ENCODE measurements at places on chromosomes 4 and X.

DNA sequence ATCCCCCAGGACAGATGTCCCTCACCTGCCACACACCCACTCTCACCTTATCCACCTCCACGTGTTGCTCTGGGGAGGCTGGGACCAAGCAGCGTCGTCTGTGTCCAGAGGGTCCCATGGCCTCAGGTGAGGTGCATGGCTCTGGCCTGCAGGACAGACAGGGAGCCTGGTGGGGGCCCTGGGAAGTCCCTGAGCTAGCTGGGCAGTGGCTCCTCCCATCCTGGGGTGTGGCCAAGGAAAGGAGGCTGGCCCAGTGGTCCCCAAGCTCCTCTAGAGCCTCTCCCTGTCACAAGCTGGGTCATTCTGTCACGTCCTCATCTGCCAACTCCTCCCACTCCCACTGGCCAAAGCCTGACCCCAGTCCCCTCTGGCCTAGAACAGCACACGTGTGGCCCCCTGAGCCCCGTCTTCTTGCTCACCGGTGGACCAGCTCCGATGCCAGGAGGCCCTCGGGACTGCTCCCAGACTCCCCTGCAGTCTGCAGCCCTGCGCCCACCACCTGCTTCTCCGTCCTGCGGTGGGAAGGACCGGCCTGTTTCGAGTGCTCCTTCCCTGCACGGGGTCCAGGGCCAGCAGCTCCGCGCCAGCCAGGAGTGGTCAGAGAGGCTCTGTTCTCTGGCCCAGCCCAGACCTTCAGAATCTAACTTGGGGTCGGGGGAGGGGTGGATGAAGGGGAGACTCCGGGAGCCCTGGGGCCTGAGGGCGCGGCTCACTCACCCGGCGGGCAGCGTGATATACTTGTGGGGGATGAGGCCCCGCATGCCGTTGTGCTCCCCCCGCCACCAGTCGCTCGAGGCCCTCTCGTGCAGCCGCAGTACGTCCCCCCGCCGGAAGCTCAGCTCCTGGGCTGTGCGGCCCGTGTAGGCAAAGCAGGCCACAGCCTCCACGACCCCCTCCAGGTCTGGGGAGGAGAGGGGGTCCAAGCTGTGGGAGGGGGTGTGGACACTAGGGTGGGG, 4.8 kb downstream of the AVPR2 start:
- no peak for DNase-seq

- DNase-seq, result no peak
Observed at GRCh38 chrX:79100791-79101484, 43.5 kb upstream of the GPR174 start.

DNA sequence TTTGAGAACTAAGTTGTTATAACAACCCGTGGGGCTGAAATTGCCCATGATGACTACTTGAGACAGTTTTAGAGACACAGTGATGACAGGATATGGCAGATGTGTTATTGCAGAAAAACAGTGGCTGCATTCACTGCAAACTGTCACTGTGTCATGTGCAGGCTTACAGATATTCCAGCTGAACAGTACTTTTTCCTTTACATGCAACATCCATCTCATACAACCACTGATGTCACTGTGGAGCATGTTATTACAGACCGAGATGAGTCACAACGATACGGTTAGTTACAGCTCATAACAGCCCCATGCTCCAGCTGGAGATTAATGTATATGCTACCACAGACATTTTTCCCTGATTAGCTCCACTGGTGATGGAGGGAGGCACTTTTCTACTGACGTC, 207.4 kb downstream of the TMA16 start:
- no peak for DNase-seq

- no peak for DNase-seq
Observed at GRCh38 chr4:95231681-95232080, 317.1 kb downstream of the UNC5C start.

DNA sequence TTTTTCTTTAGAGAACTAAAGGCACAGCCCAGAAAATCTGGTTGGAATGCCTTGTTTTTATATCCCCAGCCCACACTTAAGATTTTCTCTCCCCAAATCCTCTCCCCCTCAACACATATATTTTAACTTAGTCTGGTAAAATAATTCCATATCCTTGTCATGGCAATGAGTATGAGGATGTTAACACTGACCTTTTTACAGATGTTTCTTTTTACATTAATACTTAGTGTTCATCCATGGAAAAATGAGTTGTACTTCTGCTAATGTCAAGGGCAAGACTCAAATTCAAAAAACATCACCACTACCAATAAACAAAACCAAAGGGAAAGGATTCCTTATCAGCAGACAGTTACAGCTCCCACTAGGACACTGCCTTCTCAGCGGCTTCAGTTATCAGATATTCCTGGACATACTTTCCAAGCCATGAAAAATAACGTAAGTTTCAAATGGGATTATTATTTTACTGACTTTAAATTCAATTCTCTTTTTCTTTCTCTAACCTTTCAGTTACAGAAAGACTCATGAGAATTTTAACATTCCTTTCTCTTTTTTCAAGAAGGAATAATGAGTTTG, 83.3 kb downstream of the RASL11B start:
- no peak for DNase-seq

DNA sequence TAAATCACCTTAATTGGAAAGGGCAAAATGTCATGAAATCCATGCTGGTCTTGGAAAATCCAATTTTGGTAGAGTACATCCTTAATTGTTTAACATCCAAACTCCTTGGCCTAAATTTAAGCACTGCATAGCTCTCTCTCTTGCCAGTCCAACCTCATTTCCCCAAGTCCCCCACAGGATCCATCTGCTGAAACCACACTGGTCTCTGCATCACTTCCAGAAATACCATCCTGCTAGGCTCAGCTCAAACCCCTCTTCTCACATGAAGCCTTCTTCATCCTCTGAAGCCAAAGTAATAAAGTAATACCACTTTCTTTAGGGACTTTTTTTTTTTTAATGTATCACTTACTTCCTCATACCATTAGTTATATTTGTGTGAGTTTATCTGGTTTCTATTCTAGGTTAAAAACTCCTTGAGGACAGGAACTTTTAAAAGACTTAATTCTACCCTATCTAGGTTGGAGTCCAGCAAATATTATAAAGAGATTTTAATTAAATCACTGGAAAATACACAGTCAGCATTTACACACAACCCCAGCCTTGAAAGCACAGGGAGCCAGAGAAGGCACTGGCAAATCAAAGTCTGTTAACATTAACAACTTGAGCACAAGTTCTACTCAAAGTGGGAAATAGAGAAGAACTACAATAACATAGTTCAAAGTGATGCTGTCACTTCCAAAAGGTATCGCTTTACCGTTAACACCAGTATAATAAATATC, 16.7 kb upstream of the KLF3 start:
- DNase-seq, result no peak

GRCh38 chrX:150268839-150269355, 94.2 kb upstream of the MAMLD1 start:
- DNase-seq, result no peak

DNA sequence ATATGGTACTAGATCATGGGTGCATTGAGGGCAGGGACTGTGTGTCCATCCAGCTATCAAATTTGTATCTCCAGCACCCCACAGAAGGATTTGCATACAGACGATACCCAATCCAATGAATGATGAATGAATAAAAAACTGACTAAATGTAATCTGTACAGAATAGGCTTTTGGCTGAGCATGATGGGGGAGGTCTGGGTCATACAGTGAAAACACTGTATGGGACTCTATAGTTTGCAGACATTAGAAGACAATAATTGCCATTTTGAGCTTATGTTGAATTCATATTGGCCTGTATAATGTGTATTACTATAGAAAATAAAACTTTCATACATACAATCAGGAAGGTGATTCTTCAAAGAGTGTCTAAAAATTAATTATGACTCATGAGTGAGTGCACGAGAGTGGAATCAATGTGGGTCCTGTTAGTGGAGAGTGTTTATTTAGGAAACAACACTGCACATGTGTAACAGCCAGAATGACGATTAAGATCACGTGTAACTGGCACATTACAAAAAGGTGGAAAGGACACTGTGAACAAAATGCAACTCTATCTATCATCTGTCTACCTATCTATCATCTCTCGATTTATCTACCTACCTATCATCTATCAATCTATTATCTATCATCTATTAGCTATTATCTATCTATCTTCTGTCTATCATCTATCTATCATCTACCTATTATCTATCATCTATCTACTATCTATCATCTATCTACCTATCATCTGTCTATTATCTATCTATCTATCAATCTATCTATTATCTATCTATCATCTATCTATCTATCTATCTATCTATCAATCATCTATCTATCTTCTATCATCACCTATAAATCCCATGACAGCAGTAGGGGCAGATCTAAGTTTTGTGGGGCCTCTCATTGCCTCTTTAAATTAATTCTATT, 201.3 kb downstream of the PTTG2 start:
- no peak for DNase-seq

- no peak for DNase-seq
Observed at GRCh38 chr4:40576651-40577480, 52.8 kb downstream of the RBM47 start.

GRCh38 chr4:62627671-62628070, 1427.5 kb downstream of the ADGRL3 start:
- no peak for DNase-seq

GRCh38 chr4:57443787-57444186, 333.6 kb upstream of the IGFBP7 start:
- no peak for DNase-seq

GRCh38 chr4:39609454-39609931, 29.2 kb downstream of the SMIM14 start:
- DNase-seq, result no peak

- no peak for DNase-seq
Observed at GRCh38 chr4:126172126-126172525, 857.4 kb downstream of the FAT4 start.
